ENCODE measurements at places on chromosomes 1 and 21.

- peaks cover 22% of the 10 kb centered on the region for H3K4me1 ChIP-seq
- no peak for DNase-seq
- no peaks in the 10 kb centered on the region for H3K36me3 ChIP-seq
- H3K27me3 ChIP-seq: no peaks in the 10 kb centered on the region
- H3K4me3 ChIP-seq: no peak overlapping the region
These were observed 19.2 kb upstream of the RGS8 start for GRCh38 chr1:182703539-182703938.

- peaks cover 24% of the 10 kb centered on the region for H3K4me1 ChIP-seq
- no peak overlapping the region for H3K4me3 ChIP-seq
- no peaks in the 10 kb centered on the region for H3K36me3 ChIP-seq
- H3K27me3 ChIP-seq: no peaks in the 10 kb centered on the region
These were observed 85.8 kb upstream of the RGS1 start for GRCh38 chr1:192489748-192490147.

GRCh38 chr1:166944186-166944967 is 31.0 kb downstream of the ILDR2 start:
- no peaks in the 10 kb centered on the region for H3K27me3 ChIP-seq
- DNase-seq: no peak
- H3K4me3 ChIP-seq: no peak overlapping the region
- H3K4me1 ChIP-seq: peaks cover 5% of the 10 kb centered on the region

DNA sequence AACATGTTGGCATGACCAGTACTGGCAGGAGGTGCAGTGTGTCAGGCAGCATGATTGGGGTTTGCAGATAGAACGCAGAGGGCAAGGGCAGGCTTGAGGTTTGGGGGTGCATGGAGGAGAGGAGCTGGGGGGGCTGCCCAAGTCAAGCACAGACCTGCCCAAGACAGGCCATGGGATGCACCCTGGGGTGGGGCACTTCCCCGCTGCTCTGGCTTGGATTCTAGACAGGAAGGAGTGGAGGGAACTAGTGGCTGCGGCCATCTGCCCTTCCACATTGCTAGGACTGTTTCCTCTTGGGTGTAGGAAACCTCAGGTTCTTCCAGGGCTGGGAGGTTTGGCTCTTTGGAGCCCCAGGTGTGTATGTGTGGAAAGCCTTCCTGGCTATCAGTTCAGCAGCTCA is 3.0 kb downstream of the PDXK start:
- no peaks in the 10 kb centered on the region for H3K27me3 ChIP-seq
- H3K36me3 ChIP-seq: peaks cover 8% of the 10 kb centered on the region
- peaks cover 42% of the 10 kb centered on the region for H3K4me1 ChIP-seq

- H3K27ac ChIP-seq: no peak overlapping the region
- H3K36me3 ChIP-seq: no peaks in the 10 kb centered on the region
- H3K4me3 ChIP-seq: no peak overlapping the region
These were observed 9.9 kb upstream of the DISC1 start for GRCh38 chr1:231616667-231617066.

DNA sequence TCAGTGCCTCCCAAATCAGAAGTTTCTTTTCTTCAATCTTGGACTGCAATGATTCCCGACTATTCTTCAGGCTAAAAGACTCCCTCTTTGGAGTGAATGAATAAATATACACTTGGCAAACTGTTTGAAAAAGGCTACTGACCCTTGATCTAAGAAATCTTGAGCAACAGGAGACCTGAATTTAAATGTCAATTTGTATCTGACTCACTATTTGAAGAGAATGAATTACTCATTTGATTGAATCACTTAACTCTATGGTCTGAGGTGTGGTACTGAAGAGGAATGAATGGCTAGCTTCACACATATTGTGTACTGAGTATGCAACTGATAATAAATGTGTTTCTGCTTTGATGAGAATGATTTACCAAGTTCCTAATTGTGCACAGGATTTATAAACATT is 4.6 kb upstream of the SMG7 start:
- no peak for DNase-seq
- H3K27me3 ChIP-seq: peaks cover 5% of the 10 kb centered on the region
- no peaks in the 10 kb centered on the region for H3K4me1 ChIP-seq
- no peak overlapping the region for H3K4me3 ChIP-seq
- no peak overlapping the region for H3K27ac ChIP-seq

- H3K27ac ChIP-seq: peak overlapping the region; percentile 71
- peaks cover 24% of the 10 kb centered on the region for H3K4me1 ChIP-seq
- no peak for DNase-seq
- H3K27me3 ChIP-seq: no peaks in the 10 kb centered on the region
- H3K4me3 ChIP-seq: no peak overlapping the region
These were observed 155.4 kb downstream of the PGBD5 start for GRCh38 chr1:230270559-230271281.

- DNase-seq: no peak
- no peak overlapping the region for H3K4me3 ChIP-seq
- H3K27me3 ChIP-seq: no peaks in the 10 kb centered on the region
- H3K36me3 ChIP-seq: no peaks in the 10 kb centered on the region
- no peak overlapping the region for H3K27ac ChIP-seq
- H3K4me1 ChIP-seq: no peaks in the 10 kb centered on the region
These were observed 306.3 kb upstream of the DUSP10 start for GRCh38 chr1:222048094-222048595.

- no peak for DNase-seq
- no peak overlapping the region for H3K27ac ChIP-seq
- H3K4me3 ChIP-seq: no peak overlapping the region
- H3K4me1 ChIP-seq: no peaks in the 10 kb centered on the region
These were observed 6.1 kb upstream of the AGO3 start for GRCh38 chr1:35924838-35925237.

DNA sequence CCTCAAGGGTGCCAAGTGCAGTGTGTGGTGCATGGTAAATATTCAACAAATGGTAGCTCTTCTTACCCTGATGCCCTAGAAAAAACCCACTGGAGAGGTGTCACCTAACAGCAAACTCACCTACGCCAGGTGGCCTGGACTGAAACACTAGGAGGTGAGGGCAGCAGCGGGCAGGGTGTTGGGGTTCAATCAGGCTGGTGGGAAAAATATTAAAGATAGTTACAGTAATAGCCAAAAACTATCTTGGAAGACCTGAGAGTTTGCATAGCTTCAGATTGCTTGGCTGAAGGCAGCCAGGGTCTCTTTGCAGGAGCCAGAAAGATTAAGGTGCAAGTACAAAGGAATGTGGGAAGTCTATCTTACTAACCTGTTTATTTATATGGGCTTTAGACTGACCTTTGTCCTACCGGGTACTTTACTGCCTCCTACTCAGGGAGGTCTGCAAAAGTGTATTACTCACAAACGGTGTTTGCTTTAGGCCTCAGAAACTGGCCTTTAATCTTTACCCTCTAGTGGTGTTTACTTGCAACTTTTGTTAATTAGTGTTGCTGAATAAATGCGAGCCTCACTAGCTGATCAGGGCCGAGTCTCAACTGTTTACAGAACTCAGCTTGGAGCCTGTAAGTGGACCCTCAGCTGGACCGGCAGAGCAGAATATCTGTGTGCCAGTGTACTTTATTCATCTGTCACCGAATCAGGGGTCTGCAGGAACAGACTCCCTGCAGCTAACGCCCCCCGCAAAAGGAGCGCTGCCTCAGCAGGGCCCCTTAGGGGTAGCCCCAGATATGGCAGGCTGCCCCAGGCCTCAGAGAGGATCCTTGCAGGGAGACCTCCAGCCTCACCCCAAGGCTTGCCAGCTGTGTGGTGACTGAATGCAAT is 63.9 kb downstream of the SYF2 start:
- no peak overlapping the region for H3K4me3 ChIP-seq
- DNase-seq: no peak
- no peaks in the 10 kb centered on the region for H3K36me3 ChIP-seq
- H3K4me1 ChIP-seq: no peaks in the 10 kb centered on the region

DNA sequence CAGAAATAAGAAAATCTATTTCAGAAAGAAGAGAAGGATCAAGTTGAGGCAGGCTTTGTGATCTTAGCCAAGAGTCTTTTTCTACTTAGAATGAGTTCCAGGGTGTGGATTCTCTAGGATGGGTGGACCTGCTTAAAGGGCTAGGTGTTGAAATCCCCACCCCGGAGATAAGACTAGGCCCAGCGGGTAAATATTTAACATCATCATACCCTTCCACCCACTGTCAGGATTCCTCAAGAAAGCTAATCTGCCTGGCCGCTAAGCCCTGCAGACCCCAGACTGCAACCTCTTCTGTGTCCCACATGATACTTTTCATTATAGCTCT is 5.8 kb downstream of the IGSF9 start:
- H3K4me3 ChIP-seq: no peak overlapping the region
- H3K27ac ChIP-seq: no peak overlapping the region
- peaks cover 66% of the 10 kb centered on the region for H3K27me3 ChIP-seq
- no peaks in the 10 kb centered on the region for H3K36me3 ChIP-seq
- no peak for DNase-seq
- H3K4me1 ChIP-seq: peaks cover 7% of the 10 kb centered on the region

Data from tibial artery (tissue), 4 donors.